HT1080 (cell line): ENCODE measurements at places on chromosomes 3 and 15. TPM values are rescaled to one million over a fixed set of nuclear protein-coding genes. Genes with fewer than 3 reads are reported as not detected.

DNA sequence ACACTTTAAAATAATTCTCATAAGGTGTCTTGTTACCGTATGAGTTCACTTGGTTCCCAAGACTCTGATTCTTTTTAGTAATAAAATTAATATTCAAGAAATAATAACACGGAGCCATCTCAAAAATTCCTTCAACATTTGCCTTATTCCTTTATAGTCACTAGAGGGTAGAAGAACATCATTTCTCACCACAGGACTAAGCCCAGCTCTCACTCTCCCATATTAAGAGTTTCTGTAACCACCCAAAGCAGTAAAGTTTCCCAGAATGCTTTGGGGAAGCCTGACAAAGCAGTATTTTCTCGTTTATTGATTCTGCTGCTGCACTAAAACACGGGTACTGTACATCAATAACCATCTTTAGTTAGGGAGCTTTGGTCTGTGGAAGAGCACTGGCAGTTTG, 114.9 kb downstream of the MCTP2 start:
- no peak for DNase-seq

DNA sequence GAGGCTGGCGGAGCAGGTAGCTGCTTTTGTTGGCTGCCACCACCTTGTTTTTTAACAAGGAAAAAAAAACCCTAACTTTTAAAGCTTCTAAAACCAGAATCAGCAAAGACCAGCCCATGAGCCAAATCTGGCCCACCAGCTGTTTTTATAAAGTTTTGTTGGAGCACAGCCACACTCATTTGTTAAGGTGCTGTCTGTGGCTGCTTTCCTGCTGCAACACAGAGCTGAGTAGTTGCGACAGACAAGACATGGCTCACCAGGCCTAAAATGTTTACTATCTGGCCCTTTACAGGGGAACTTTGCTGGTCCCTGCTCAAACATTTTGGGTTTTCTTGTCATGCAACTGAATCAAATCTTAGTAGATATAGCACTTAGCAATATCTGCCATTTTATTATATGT, 18.9 kb downstream of the EFCAB12 start:
- DNase-seq: no peak

GRCh38 chr15:91142106-91142744, 42.2 kb downstream of the SV2B start:
- no peak for DNase-seq

DNA sequence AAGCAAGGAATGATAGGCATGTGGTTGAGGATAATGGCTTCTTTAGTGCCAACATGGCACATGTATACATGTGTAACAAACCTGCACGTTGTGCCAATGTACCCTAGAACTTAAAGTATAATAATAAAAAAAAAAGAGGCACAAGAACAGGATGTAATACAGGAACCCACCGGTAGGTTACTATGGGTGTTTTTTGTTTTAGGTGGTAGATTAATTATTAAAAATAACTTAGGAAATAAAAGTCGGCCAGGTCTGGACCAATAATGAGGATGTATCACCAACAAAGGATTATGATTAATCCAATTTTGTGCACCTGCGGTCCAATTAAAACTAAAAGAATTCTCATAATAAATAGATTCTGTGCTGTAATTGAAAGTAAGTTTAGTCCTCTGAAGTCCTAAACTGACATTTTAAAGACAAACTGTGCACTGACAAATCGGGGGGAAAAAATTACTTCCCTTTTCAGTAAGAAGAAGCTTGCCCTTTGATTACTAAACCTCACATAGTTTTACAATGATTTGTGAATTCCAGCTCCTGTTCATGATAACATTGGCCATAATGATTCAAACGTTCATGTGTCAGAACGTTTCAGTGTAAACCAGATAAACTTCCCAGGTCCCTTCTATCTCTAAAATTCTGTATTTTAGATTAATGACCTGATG, 62.2 kb downstream of the CASR start:
- DNase-seq: no peak

PAK6 gene
- total RNA-seq: 0.02 and 0.03 TPM in 2 replicates

AADAC gene
- not detected in 2 replicates for total RNA-seq

DNA sequence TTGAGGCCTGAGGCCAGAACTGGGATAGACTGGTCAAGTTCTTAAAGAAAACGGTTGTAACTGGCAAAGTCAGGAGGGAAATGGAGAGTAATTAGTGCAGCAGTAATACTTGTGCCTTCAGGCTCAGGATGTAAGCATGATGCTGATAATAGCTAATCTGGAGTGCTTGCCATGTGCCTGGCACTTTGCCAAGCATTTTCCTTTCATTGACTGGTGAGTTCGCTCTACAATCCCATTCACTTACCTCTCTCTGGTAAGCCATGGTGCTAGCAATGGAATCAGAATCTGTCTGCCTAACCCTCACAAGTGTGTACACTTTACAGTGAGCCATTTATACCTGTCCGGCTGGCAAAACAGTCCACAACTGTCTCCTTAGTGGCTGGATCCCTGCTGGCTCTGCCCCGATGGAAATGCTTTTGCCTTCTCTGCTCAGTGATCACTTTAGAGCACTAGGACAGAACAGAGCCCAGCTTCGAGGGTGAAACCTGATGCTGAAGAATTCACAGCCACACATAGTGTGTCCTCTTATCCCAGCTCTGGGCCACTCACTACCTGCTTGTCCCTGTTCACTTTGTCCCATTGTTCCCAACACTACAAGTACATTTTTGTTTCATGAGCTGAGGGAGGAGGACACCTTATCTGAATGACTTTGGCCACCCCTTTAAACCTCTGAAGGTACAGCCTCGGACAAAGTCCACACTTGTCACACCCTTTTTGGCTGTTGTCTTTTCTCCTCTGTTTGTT, 10.3 kb downstream of the CHP1 start:
- DNase-seq: no peak
